ENCODE measurements at places on chromosomes 4 and X. TPM values are rescaled to one million over a fixed set of nuclear protein-coding genes. Genes with fewer than 3 reads are reported as not detected.

AMBN gene
- total RNA-seq: not detected

IL9R gene
- total RNA-seq: not detected

ELOVL6 gene
- 15.0 TPM for total RNA-seq

CTAG1A gene
- total RNA-seq: not detected

PLAC8 gene
- total RNA-seq: 0.33 TPM

CA5B gene
- 2.8 TPM for total RNA-seq

CT45A1 gene
- not detected for total RNA-seq

FAM53A gene
- 0.77 TPM for total RNA-seq

USP26 gene
- total RNA-seq: not detected
